Activated CD4-positive, CD25-positive, alpha-beta regulatory T cell (primary cell): ENCODE measurements at places on chromosomes 6 and 20.
A peak's percentile ranks its signal among the peaks of the same experiment; 100 is the strongest.

DNA sequence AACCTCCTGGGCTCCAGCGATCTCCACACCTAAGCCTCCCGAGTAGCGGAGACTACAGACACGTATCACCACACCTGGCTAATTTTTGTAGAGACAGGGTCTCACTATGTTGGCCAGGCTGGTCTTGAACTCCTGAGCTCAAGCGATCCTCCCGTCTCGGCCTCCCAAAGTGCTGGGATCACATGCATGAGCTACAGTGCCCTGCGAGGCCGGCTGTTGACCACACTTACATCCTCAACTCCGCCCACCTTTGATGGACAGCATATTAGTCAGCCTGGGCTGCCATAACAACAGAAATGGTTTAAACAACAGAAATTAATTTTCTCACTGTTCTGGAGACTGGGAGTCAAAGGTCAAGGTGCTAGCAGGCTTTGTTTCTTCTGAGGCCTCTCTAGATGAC is 107.7 kb downstream of the JPH2 start:
- DNase-seq = no peak

- no peak for DNase-seq
These were observed 29.4 kb downstream of the KIF13A start for GRCh38 chr6:17957904-17958620.

DNA sequence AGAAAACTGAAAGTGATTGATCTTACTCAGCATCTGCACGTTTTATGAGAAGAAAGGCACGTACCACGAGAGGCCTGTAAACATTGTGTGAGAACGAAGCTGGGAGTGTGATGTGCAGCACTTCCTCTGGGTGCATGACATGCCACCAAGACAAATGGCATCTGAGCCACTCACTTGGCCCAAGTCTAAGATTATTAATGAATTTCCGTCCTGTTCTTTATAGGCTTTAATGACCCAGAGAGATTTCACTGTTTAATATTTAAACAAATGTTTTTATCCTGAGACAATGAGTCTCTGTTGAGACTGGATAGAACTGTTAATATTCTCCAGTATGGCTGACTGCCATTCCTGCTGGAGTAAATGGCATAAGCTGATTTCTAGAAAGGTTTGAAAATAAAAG is 172.6 kb upstream of the PHACTR1 start:
- DNase-seq = no peak

GRCh38 chr6:108781419-108782100 is 66.7 kb upstream of the ARMC2 start:
- no peak for DNase-seq

- no peak for DNase-seq
These were observed 139.7 kb downstream of the PLCB1 start for GRCh38 chr20:8271727-8272126.

- no peak for DNase-seq
These were observed 10.3 kb upstream of the TAAR9 start for GRCh38 chr6:132527791-132528190.

DNA sequence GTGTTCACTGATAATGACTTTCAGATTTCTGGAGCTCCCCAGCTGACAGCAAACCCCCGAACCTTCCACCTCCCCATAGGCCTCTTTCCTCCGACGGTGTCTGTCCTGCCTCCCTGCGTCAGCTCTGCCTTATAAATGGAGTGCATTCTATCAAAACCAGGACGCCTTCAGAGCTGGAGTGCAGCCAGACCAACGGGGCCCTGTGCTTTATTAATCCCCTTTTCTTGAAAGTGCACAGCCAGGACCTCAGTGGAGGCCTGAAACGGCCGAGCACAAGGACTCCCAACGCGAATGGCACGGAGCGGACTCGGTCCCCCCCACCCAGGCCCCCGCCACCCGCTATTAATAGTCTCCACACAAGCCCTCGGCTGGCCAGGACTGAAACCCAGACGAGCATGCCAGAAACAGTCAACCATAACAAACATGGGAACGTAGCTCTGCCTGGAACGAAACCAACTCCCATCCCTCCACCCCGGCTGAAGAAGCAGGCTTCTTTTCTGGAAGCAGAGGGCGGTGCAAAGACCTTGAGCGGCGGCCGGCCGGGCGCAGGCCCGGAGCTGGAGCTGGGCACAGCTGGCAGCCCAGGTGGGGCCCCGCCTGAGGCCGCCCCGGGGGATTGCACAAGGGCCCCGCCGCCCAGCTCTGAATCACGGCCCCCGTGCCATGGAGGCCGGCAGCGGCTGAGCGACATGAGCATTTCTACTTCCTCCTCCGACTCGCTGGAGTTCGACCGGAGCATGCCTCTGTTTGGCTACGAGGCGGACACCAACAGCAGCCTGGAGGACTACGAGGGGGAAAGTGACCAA is 42.3 kb upstream of the NAA20 start:
- DNase-seq = no peak

DNA sequence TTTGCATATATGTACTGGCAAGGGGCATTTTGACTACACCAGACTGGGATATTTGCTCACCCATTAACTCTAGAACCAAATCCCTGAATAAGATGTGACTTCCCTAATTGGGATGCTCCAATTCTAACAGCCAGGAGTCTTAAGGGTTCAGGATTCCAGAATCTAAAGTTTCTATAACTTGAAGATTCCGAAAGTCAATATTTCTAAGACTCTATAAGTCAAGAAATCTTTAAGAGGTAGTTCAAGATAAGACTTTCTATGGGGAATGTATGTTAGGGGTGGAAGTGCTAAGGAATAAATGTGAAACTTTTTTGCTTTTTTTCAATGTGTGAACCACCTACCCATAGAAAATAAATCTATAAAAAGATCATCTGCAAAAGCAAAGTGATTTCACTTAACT is 42.7 kb upstream of the BLCAP start:
- no peak for DNase-seq

GRCh38 chr6:143059663-143060353 is 881 bp upstream of the AIG1 start:
- DNase-seq = no peak

GRCh38 chr6:104527761-104528415 is 331.8 kb downstream of the HACE1 start:
- no peak for DNase-seq

GRCh38 chr20:34861386-34862084 is 11.1 kb downstream of the GGT7 start:
- DNase-seq = no peak

DNA sequence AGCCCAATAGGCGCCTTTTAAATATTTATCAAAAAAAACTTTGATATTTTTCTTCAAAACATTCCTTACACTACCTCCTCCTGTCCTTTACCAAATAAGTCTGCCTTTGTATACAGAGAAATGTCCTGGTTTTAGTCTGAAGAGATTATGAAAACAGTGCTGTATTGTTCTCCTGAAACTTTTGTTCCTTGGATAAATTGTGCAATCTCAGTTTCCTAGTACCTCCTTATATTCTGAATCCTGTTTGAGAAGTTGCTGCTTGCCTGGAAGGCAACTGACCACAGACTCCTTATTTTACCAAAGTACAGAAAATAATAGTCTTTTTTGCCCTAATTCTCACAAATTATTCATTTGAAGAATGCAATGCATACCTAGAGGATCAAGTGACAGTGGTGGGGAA is 349.5 kb downstream of the EPHA7 start:
- no peak for DNase-seq

- DNase-seq = no peak
These were observed 9.0 kb upstream of the SLC2A10 start for GRCh38 chr20:46700481-46700880.

DNA sequence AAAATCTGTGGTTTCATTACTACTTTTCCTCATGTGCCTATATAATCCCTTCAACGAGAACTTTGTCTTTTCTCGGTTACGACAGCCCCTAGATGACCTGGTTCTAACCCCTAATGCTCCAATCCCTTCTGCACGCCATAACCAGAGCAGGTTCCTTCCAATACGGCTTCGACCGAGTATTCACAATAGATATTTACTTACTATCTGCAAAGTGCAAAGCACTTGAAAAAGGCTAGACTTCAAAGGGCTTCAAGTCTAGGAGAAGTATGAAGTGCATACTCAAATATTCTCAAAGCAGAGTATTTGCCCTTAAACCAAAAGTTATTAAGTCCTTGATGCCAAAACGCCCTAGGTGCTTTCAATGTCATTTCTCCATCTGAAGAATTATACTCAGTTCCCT is 63.4 kb upstream of the NHSL1 start:
- DNase-seq = no peak

DNA sequence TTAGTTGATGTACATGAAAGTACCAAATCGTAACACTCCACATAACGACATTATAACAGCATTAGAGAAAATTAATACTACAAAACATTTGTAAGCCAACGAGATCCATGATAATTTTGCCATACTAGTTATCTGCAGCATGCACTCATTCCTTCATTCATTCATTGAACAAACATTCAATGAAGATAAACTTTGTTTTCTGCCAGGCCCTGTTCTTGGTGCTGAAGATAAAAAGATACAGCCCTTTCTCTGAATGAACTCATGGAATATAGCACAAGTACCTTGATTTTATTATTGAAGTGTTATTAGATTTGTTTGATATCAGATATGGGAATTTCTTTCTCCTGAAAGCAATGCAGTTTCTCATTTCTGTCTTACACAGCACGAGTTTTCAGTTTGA is 524.0 kb downstream of the TFAP2A start:
- no peak for DNase-seq

DNA sequence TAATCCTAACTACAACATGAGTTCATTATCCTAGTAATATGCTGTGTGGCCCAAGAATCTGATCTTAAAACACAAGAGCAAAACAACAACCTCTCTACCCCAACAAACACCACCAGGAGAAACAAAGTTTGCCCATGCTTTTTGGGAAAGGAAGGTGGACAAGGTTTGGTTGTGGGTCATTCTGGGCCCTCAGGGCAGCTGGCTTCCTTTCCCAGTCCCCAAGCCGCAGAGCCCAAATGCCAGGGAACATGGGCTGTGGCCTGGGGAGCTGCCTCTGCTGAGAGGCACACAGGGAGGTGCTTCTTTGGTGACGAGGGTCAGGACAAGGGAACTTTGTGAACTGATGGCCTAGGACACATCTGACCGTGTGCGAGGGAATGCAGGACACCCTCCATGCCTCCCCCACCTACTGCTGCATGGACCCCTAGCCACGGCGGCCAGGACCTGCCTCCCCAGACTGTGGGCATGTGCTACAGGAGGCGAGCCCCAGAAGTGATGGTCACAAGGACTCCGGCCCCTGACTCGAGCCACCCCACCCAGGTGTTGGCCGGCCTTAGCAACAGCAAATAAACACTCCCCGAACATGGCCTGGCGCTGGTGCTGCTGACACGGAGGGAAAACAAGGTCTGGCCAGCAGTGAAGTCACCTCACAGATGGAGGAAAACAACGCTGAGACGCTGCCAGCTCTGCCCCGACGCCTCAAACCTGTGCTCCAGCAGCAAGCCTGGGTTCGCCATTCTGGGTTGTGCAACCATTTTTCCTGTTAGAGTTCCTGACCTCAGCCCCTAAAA is 55.6 kb downstream of the RRBP1 start:
- DNase-seq = no peak

DNA sequence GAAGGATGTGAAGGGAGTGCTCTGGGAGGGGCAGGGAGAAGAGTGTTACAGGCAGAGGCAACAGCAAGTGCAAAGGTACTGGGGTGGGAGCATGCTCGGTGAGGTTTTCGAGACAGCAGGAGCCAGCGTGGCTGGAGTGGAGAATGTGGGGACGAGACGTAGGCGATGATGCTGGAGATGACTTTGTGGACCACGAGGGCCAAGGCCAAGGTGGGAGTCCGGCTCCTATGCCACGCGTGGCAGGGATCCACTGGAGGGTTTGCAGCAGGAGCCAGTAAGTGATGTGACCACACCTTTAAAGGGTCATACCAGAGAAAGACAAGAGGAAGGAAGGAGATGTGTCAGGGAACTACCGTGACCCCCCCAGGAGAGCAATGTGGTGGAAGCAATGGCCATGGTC is 7.3 kb downstream of the PTGIS start:
- no peak for DNase-seq

DNA sequence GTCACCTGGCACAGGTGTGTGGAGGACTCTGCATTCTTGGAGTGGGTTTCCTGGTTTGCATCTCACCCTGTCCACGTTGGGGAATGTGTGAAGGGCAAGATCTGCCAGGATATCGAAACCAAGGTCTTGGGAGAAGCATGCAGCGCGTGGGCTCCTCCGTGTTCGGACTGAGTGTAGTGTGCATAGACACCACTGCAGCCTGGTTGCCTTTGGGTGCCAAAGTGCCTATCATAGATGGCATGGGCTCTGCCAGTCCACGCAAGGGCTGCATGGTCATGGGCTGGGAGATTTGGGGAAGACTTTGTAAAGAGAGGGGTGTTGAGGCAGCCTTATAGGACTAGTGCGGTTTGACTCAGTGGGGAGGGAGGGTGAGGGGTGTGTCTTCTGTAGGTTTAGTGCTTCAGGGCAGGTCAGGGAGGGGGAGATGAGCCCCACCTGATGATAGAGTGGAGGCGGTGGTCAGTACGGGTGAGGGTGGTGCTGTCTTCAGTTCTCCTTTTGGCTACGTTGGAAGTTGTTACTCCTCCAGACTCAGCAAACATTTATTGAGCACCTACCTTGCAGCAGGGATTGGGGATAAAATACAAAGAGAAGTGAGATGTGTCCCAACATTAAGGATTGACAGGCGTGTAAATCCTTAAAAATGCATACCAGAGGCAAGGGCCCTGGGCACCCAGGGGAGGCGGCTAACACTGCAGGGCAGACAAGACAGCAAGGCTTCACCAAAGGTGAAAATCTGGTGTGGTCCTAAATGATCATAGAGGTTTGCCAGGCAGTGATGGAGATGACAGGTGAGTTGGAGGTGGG is 28.3 kb downstream of the DUSP22 start:
- no peak for DNase-seq

DNA sequence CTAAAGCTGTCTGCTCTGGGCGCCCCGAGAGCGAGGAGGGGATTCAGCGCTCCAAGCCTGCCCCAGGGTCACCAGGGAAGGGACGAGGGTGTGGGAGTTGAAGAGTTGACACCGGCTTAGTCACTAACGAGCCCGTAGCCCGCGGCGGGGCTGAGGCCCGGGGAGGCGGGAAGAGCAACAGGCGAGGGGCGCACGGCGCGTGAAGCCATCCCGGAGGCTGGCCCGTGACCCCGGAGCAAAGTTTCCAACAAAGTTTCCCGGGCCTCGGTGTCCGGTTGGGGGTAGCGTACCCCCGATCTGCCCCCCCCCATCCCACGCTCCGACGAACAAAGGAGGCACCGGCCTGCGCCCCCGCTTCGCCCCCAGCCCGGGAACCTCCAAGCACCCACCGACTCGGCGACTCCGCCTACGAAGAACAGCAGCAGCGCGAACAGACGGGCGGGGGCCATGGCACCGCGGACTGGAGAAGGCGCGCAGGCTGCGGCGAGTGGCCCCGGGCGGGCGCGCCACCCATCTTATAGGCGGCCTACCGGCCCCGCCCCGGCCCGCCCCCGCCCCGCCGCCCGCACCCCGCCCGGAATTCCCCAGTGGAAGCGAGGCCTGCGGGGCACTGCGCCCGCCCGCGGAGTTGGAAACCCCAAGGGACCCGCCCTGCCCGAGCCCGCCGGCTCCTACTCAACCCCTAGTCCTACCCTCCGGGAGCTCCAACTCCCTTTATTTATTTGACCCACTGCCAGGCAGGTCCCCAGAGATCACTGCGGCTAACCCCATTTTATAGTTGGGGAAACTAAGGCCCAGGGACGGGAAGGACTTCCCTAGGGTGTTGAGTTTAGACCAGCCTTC is at the start of gene SDC4:
TSS of gene SDC4 (minus strand) at position 489 of the 843 bp plus-strand sequence. CDS start at position 449, 40 bp downstream.
- DNase-seq = peak; percentile 45
